Right lobe of liver (tissue), 6 donors: ENCODE measurements at places on chromosomes 2 and 18. TPM values are rescaled to one million over a fixed set of nuclear protein-coding genes. Genes with fewer than 3 reads are reported as not detected.

The HOXD11 gene
- not detected for total RNA-seq

- H3K4me1 ChIP-seq = no peaks in the 10 kb centered on the region
- no peak overlapping the region for H3K4me3 ChIP-seq
- no peaks in the 10 kb centered on the region for H3K27me3 ChIP-seq
- H3K36me3 ChIP-seq = no peaks in the 10 kb centered on the region
- no peak overlapping the region for H3K27ac ChIP-seq
Observed at GRCh38 chr2:12935796-12936195, 219.1 kb downstream of the TRIB2 start.

The CHST9 gene
- 11.2 TPM for total RNA-seq

- H3K27me3 ChIP-seq = no peaks in the 10 kb centered on the region
- no peaks in the 10 kb centered on the region for H3K36me3 ChIP-seq
- H3K4me1 ChIP-seq = no peaks in the 10 kb centered on the region
- H3K4me3 ChIP-seq = no peak overlapping the region
- H3K27ac ChIP-seq = no peak overlapping the region
Observed at GRCh38 chr2:120797421-120798221, 62.0 kb downstream of the GLI2 start.

The HOXD12 gene
- total RNA-seq = not detected

DNA sequence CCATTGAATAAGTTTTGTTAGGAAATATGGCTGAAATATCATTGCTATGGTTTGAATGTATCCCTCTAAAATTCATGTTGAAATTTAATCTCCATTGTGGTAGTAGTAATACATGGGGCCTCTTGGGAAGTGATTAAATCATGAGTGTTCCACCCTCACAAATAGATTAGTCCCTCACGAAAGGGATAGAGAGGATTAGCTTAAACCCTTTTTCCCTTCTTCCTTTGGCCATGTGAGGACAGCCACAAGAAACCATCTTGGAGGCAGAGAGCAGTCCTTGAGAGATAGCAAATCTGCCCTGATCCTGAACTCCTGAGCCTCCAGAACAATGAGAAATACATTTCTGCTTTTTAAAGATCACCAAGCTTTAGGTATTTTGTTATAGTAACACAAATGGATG lies 274.2 kb downstream of the CDH19 start:
- H3K27me3 ChIP-seq = no peaks in the 10 kb centered on the region
- DNase-seq = no peak
- H3K4me3 ChIP-seq = no peak overlapping the region

- no peaks in the 10 kb centered on the region for H3K36me3 ChIP-seq
- H3K27ac ChIP-seq = no peak overlapping the region
- no peaks in the 10 kb centered on the region for H3K4me1 ChIP-seq
- no peak for DNase-seq
Observed at GRCh38 chr2:35495182-35495581, 860.4 kb upstream of the CRIM1 start.

- no peak overlapping the region for H3K4me3 ChIP-seq
- no peak for DNase-seq
- no peak overlapping the region for H3K27ac ChIP-seq
- H3K27me3 ChIP-seq = no peaks in the 10 kb centered on the region
- H3K36me3 ChIP-seq = no peaks in the 10 kb centered on the region
Observed at GRCh38 chr2:156385242-156385641, 50.9 kb upstream of the GPD2 start.

The MYL1 gene
- total RNA-seq = not detected

The SCYGR4 gene
- not detected for total RNA-seq

GRCh38 chr2:231914077-231914690 lies 12.0 kb downstream of the NPPC start:
- no peaks in the 10 kb centered on the region for H3K36me3 ChIP-seq
- DNase-seq = peak; percentile 30
- H3K27ac ChIP-seq = no peak overlapping the region
- no peaks in the 10 kb centered on the region for H3K27me3 ChIP-seq
- no peaks in the 10 kb centered on the region for H3K4me1 ChIP-seq

The WDFY1 gene
- total RNA-seq = 21.9 TPM

GRCh38 chr18:9688036-9688741 lies 19.9 kb upstream of the RAB31 start:
- H3K36me3 ChIP-seq = no peaks in the 10 kb centered on the region
- no peaks in the 10 kb centered on the region for H3K27me3 ChIP-seq
- H3K4me1 ChIP-seq = no peaks in the 10 kb centered on the region
- H3K27ac ChIP-seq = no peak overlapping the region

DNA sequence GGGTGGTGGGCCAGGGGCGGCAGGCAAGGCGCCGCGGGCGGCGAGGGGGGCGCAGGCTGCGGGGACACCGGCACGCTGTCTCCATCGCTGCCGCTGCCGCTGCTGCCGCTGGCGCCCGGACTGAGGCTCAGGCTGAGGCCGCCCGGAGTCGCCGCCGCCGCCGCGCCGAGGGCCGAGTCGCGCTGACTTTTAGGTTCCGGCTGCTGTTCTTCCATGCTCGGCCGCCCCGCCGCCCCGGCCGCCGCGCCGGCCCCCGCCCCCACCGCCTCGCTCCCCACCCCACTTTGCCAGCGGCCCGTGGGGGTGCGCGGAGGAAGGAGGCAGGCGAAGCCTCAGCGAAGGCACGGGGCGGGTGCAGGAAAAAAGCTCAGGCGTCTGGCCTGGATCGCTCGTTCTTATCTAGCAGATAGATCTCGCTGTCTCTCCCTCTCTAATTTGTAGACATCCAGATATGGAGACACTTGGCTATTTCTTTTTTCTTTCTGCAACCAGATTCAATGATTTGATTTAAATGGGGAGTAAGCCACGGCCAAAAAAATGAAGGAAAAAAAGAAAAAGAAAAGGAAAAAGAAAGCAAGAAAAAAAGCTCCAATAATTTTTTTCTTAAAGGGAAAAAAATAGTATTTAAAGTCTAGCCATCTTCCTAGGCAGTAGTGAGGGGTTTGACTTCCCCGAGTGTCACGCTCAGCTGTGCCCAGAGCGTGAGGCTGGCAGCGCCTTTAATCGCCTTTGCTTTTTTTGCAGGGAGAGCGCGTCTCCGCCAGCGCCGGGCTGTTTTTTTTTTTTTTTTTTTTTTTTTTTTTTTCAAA lies at the start of gene EN1:
EN1 (minus strand) TSS at position 696 of the 809 bp plus-strand sequence; CDS start at position 215, 481 bp downstream.
- H3K27me3 ChIP-seq = peaks cover 63% of the 10 kb centered on the region
- no peak for DNase-seq
- H3K4me3 ChIP-seq = no peak within 1 kb of the TSS
- H3K27ac ChIP-seq = no peak within 1 kb of the TSS
- no peaks in the 10 kb centered on the region for H3K36me3 ChIP-seq

DNA sequence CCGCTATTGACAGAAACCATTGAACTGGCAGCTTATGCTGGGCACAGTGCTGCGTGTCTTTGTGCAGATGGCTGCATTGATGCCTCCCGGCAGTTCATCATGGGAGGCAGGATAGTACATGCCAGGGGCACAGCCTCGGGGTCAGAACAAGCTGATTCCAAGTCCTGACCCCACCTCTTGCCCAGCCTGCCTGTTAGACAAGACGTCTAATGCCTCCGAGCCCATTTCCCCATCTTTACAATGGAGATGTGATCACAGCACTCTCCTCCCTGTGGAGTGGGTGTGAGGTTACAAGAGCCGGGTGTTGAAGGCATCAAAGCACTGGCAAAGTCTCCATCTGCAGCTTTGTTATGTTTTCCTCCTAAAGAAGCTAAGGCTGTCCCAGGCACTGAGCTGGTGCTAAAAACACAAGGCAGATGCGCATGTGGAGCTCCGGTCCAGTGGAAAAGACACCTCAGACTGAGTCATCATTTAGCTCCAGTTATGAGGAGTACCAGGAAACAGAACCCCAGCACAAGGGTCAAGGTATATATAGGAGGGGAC lies 125.7 kb upstream of the EPAS1 start:
- H3K27ac ChIP-seq = no peak overlapping the region
- H3K36me3 ChIP-seq = no peaks in the 10 kb centered on the region
- DNase-seq = peak; percentile 25
- H3K27me3 ChIP-seq = no peaks in the 10 kb centered on the region
